ENCODE measurements at places on chromosomes 5 and 9.

DNA sequence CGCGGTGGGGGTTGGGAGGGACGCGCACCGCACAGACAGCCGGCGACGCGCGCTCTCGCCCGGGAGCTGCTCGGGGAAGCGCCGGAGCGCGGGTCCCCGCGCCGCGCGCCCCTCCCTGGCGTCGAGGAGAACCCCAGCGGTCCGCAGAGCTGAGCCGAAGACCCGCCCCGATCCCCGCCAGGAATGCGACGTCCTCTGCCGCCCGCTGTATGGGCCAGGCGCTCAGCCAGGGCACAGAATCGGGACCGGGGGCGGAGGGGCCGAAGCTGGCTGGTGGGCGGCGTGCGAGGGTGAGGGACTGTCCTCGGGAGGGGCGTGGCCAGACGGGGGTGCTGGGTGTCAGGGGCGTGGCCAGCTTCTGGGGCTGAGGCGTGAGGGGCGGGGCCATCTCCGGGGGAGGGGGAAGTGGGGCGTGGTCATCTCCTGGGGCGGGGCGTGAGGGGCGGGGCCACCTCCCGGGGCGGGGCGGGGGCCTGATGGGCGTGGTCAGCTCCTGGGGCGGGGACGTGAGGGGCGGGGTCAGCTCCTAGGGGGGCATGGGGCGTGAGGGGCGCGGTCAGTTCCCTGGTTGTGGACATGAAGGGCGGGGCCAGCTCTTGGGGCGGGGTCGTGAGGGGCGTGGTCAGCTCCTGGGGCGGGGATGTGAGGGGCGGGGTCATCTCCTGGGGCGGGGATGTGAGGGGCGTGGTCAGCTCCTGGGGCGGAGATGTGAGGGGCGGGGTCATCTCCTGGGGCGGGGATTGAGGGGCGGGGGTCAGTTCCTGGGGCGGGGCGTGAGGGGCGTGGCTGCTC is 965 bp downstream of the PTGDS start:
- no peak for DNase-seq

DNA sequence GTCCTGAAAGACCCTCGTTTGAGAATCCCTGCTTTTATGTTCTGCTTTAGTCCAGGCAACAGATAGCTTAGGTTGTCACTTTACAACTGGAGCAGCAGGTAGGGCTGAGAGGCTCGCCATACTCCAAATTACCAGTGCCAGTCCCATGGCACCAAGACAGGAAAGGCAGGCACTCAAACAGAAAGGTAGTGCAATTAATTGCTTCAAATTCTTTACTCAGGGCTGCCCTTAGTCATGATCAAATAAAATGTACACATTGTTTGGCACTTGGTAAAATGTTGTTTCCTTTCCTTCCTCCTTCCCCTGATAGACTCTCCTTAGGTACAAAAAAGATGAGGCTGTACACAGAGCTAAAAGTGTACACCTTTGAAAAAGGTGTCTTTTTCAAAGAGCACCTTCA is 115.8 kb upstream of the CCDC152 start:
- no peak for DNase-seq

- DNase-seq, result no peak
Measured at GRCh38 chr5:171581781-171582180, 162.3 kb downstream of the FGF18 start.

- no peak for DNase-seq
Measured at GRCh38 chr9:20364959-20365358, 257.3 kb downstream of the MLLT3 start.

GRCh38 chr9:102975251-102975650 is 19.9 kb upstream of the CYLC2 start:
- no peak for DNase-seq

- no peak for DNase-seq
Measured at GRCh38 chr5:164651546-164652275, 1146.3 kb downstream of the MAT2B start.

GRCh38 chr5:86679529-86679928 is 61.8 kb downstream of the COX7C start:
- no peak for DNase-seq

DNA sequence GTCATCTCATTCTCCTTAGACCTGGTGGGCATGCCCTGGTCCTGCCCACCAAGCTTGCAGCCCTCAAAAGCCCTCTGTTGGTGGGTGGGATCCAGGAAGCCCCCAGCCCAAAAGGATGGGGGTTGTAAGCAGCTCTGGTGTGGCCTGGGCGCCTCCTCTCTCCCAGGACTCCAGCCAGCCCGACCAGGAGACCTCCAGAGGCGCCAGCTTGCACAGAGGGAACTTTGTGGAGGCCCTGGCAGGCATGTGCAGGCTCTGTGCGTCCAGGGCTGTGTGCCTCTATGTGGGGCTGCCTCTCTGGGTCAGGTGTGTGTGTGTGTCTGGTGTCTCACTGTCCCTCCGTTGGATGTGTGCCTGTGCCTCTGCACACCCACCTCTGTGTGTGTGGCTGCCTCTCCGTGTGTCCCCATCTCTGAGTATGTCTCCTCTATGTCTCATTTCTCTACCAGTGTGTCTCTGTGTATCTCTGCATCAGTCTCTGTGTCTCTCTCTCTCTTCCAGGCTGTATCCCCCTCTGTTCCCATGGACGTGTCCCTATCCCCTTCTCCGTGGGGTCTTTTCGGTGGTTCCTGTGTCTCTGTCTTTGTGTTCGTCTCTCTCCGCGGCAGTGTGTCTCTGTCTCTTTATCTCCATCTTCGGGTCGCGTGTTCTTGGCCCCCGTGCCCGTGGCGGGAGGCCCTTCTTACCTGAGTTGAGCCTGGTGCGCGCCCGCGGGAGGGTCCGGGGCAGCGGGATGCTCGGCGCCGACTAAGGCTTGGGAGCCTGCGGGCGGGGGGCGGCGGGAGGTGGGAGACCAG is 501 bp downstream of the ENHO start:
- DNase-seq, result no peak

DNA sequence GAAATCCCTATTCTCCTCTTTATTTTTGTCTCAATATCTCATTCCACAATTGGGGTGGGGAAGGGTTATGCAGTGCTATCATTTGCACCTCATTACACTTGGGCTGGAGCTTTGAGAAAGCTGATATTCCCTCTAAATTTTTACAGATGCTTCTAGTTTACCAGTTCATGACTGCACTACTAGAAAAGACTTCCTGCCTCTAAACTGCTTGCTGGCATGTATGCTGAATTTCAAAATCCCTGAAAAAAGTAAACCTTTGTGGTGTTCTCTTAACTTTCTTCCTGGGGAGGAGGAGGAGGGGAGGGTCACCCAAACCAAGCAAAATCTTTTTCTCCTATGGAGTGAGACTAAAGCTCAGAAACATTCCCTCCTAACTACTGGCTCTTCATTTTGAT is 45.1 kb downstream of the BNC2 start:
- DNase-seq, result no peak

- DNase-seq, result no peak
Measured at GRCh38 chr9:83155733-83156132, 92.8 kb upstream of the RASEF start.

- no peak for DNase-seq
Measured at GRCh38 chr5:93598091-93599000, 15.3 kb downstream of the NR2F1 start.

DNA sequence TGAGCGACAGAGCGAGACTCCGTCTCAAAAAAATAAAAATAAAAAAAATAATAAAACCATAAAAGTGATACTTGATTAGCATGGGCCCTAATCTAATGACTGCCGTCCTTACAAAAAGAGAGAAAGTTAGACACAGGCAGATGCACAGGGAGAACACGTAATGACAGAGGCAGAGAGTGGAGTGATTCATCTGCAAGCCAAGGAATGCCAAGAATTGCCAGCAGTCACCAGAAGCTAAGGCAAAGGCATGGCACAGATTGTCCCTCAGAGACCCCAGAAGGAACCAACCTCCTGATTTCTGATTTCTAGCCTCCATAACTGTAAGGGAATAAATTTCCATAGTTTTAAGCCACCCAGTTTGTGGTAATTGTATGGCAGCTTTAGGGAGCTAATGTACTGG is 79.6 kb upstream of the FREM1 start:
- no peak for DNase-seq

- DNase-seq, result no peak
Measured at GRCh38 chr5:44932922-44933585, 124.3 kb downstream of the MRPS30 start.

DNA sequence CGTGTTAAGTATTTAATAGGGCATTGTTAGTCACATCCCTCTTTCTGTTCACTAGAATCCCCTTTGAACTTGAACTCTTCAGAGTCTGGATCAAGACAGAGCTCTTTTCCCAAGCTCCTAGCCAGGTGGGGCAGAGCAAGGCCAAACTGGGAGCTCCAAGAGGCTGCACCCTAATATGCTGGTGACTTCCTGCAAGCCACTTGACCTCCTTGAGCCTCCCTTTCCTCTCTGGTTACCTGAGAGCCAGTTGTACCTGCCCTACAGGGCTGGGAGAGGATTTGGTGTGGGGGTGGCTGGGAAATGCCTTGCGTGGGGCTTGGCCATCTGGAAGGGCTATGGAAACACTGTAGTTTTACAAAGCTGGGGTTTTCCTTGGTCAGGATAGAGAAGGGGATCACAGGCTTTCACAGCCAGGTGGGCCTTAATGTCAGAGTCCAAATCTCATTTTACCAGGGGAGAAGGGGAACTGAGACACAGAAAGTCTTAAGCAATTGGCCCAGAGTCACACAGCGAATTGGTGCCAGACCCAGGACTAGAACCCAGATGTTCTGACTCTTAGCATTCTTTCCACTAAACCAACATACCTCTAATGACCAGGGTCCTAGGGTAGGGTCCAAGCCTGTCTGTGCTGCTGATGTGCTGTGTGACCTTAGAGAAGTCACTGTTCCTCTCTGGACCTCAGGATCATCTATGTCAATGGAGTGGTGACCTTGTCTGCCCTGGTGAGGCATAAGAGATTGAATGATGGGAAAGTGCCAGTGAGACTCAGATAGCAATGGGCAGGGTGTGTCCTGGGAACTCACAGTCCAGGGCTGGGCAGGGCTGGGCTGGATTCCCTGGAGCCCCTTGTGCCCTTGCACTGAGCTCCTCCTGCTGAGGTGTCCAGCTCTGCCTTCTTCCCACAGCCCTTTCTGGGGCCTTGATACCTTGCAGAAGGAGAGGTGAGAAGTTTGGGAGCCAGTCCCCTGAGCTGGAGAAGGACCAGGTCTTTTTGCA is 35.8 kb downstream of the GSN start:
- no peak for DNase-seq

DNA sequence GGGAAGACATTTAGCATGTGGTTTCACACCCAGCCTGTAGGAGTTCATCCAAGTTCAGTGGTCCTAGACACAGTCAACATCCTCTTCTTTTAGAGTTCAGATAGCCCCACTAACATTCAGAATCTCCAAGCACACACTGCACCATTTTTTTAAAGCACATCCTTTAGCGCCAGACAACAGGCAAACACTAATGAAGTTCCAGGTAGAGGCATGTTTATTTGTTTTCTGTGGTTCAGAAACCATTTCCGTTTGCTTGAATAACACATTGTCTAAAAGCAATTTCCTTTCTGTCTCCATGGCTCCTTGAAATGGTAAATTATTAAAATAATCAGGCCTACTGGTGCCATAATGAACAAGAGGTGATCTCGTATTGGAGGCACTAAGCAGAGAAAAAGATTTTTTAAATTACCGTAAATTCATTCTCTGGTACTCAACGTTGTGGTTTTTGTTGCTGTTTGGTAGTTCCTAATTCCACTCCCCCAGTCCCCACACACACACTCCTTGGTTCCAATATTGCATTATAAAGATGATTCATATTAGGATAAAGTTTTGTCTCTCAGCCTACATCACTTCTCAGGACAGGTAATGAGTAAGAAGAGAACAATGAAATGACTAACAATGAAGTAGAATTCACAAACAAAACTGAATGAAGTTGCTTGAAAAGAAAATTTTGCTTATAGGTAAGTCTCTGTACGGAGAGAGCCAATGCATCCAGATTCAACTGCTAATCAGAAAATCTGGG is 153.1 kb downstream of the PCSK1 start:
- DNase-seq, result no peak

DNA sequence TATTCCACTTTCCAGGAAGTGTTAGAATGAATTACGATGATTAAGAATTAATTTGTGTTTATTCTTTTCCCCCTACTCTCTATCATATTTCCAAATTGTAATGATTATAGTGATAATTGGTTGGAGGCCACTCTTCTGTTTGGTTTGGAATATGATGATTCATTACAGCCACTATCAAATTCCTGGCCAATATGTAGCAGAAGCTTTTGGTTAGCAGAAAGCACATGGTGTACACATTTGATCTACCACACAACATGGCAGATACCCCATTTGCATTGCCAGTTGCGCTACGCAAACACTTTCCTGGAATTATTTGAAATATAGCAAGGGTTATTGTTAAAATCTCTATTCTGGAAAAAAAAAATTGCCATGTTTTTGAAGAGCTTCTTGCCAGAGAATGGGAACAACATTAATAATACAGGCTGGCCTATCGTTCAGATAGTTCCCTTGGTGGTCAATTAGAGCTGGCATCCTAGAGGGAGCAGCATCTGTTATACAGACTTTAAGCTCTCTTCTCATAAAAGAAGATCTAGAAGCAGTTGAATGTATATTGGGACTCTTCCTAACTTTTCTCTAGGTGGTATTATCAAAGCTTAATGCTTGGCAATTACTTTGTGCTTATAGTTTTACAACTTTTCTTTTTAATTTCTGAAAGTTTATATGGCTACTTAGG is 455.0 kb upstream of the ACTBL2 start:
- no peak for DNase-seq

GRCh38 chr5:148733601-148734438 is 79.5 kb upstream of the HTR4 start:
- DNase-seq, result peak; percentile 34

DNA sequence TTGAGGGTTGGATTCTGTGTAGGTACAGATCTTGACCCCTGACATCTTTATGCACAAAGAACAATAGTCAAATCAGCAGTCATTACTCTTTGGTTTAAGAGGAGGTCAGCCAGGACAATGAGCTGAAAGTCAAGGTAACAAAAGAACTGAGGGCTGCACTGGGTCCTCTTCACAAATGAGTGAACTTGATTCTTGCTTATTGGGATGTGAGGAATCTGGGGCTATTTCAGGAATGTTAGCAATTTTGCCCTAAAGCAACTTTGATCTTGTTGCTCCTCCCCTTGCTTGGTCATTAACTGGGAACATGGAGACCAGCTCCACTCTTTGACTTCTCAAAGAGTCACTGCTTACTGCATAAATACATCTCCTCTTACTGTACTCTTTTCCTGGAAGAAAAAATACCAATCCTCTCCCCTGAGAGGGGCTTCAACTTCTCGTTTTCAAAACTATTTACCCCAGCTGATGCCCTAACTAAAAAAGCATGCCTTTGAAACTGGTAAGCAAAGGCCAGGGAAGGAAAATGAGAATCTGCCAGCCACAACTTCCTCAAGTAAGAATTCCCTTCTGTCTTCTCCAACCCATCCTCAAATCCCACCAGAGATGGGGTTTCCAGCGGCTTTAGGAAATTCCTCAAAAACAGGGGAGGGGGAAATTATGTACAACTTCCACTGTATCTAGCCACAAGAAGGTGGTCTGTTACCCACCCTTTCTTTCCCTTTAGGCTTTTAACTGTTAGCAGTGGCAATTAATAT is 368.3 kb downstream of the ENC1 start:
- DNase-seq, result no peak

DNA sequence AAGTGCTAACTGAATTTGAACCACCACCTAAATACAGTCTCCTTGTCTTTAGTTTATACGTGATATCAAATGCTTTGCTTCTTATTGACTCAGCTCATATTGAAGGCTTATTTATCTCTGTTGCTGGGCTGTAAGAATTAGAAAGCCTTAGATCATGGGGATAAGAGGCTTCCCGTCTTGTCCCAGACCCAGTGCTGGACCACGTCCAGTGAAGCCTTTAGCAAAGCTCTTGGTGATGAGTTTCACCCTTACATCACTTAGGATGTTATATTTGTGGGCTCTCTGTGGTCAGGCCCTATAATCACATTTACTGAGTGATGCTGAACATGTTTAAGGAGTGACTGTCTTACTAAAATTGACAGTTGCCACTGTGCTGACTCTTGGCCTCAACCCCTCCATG is 11.2 kb downstream of the FAM240B start:
- DNase-seq, result no peak

Data from activated B cell treated with CpG ODN at 0.5 μM for 24 hours (primary cell).